Activated naive CD4-positive, alpha-beta T cell treated with anti-CD3 and anti-CD28 coated beads, Interleukin-2, amount 50 U/mL, for 72 hours (primary cell): ENCODE measurements at places on chromosomes 3 and 15.

GRCh38 chr15:71066983-71067382 lies 48.3 kb upstream of the THSD4 start:
- no peak for DNase-seq

- DNase-seq: no peak
Observed at GRCh38 chr3:181454451-181455027, 257.2 kb upstream of the SOX2 start.

GRCh38 chr3:112847692-112848091 lies 1.0 kb upstream of the CD200R1L start:
- no peak for DNase-seq

- DNase-seq: no peak
Observed at GRCh38 chr3:50442945-50443579, 60.4 kb downstream of the CACNA2D2 start.

GRCh38 chr15:62067448-62068044 lies 769 bp downstream of the C2CD4A start:
- DNase-seq: peak; percentile 57

DNA sequence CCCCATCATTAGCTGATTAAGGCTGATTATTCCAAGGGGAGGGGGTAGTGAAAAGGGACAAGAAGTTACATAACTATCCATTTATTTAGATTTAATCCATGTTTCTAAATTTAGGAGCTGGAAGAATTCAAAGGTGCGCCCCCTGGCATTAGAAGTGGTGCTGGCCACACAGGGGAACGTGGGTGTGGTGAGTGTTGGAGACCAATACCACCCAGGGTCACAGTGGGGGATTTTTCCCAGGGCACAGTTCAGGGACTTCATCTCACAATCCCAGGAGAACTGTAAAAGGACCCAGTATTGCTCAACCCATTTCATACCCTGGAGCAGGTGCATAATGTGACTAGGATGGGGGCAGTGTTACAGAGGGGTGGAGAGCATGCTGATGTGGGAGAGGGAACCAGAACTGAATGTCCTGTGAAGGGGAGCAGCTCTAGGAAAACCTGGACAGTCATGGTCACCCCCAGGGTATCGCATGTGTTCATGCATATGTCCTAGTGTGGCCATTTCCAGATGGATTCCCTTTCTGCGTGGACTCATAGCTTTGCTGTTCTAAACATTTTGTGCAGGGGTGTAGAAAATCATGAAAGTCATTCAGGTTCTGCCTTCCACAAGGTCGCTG lies 110.3 kb downstream of the LSM3 start:
- DNase-seq: no peak

DNA sequence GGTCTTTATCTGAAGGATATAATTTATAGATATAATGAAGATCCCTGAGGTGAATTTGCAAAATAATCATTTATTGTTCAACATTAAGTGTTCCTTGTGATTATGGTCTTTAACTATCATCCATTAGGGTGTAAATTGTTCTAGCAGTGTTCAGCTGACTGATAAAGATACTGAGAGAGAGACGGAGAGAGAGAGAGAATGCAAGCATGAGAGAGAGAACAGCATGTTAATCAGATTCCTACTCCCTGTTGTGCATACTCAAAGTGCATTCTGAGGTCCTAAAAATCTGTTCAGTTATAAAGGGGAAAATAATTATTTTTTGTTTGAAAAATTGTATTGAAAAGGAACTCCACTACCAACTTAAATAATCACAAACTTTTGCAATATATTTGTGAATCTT lies 271.0 kb upstream of the CBLB start:
- no peak for DNase-seq

DNA sequence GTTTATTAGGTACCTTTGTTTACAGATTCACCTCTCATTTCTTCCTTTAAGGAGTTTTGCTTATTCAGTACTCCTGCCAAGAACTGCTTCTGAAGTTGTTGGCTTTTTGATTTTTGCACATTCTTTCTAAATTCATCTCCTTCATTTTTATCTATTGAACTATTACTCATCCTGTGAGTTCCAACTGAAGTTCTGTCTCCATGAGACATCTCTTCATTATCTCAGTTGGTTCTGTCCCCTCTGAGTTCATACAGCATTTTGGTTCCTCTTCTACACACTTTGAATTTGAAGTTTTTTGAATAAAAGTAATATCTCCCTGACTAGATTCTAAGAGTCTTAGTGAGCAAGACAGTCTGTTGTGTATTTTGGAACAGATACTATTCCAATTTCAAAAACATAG lies 299.7 kb downstream of the OTOL1 start:
- no peak for DNase-seq

GRCh38 chr3:133488785-133489367 lies 84.6 kb upstream of the CDV3 start:
- DNase-seq: no peak

DNA sequence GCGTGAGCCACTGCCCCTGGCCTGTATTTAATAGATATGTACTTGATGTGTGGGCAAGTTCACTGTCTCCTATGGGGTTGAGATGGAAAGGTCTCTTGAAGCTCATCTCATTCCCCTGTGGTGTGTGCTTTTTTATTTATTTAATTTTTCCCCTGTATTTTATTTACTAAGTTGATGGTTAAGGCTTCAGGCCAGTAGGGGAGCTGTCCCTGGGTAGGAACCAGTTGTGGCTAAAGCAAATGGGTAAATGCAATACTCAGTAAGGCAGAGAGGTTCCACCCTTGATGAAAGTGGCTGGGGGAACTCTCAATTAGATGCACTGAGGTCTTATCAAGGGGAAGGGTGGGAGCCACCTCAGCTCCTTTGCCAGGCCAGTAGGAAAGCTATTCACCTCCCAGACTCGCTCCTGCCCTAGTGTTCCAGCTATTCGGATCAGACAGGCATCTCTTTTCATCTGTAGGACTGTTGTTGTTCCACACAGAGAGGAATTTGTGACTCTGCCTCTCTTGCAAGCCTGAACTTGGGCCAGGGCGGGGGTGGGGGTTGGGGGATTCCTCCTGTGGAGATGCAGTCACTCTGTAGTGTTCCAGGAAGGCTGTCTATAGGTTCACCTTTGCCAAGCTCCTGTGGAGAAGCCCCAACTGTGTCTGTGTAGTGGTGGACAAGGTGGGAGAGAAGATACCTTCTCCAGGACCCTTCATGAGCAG lies 26.1 kb downstream of the PCCB start:
- DNase-seq: no peak

GRCh38 chr3:6264906-6265305 lies 596.0 kb upstream of the GRM7 start:
- DNase-seq: no peak

DNA sequence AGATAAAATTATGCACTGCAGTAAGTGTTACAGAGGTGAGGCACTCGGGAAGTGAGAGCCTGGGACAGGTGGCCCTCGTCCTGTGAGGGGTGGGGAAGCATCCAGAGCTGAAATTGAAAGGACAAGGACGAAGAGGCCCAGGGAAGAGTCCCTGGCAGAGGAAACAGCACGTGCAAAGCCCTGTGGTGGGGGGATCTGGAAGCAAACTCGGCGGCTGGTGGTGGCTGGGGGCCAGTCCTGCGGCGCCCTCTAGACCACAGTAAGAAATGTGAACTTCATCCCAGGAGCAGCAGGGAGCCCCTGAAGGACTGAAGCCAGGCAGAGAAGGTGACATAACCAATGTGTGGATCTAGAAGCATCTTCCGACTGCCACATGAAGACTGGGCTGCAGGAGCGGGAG lies 42.8 kb downstream of the GRIP2 start:
- no peak for DNase-seq

- DNase-seq: no peak
Observed at GRCh38 chr3:30437171-30437601, 169.2 kb upstream of the TGFBR2 start.

- no peak for DNase-seq
Observed at GRCh38 chr3:185024406-185024805, 128.5 kb downstream of the C3orf70 start.

DNA sequence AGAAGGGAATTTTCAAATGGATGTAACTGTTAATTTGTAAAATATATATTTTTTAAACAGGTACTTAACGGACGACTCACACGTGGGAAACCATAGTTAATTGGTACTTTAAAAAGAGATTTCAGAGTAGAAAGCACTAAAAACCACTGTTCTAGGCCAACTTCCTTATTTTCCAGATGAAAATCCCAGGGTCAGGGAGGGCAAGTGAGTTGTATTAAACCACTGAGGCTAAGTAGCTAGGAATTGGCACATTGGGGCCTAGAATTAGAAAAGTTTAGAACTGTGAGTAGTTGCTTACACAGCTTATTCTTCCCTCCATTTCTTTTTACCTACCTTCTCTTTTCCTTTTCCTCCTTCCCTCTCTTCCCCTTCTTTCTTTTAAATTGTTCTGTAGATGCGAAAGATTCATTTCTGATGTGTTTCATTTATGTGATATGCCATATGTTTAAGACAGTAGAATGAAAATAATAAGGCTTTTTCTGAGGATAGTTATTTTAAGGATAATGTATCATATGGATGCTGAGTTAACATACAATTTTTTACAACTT lies 4.1 kb upstream of the UTS2B start:
- no peak for DNase-seq
